Esophagus squamous epithelium (tissue), 5 donors: ENCODE measurements at places on chromosomes 1 and 21.

DNA sequence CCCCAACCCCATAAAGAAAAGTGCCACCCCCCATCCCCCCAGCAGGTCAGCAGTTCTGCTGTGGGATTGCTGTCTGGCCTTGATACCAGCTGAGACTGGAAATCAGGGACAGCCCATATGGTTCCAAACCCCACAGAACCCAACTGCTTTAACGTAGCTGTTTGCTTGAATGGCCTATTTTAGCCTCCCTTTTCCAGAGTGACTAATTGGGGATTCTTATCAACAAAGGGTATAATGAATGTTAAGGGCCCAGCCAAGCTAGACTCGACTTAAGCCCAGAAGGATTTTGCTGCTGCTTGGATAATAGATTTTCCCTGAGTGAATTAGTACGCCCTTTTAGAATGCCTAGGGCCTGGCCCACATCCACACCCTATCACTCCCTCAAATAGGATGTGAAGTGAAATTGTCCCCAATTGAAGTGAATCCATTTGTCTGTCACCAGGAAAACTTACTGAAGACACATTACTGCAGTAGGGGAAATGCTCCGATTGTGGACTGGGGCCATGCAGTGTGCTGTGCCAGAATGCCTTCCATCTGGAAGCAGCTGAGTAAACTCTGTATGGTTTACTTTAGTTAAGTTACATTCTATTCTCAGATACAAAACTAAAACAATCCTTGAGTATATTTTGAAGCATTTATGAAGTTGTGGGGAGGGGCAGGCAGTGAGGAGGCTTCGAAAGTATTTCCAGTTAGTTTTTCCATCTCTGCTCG is 156.9 kb downstream of the DHRS3 start:
- DNase-seq: no peak

DNA sequence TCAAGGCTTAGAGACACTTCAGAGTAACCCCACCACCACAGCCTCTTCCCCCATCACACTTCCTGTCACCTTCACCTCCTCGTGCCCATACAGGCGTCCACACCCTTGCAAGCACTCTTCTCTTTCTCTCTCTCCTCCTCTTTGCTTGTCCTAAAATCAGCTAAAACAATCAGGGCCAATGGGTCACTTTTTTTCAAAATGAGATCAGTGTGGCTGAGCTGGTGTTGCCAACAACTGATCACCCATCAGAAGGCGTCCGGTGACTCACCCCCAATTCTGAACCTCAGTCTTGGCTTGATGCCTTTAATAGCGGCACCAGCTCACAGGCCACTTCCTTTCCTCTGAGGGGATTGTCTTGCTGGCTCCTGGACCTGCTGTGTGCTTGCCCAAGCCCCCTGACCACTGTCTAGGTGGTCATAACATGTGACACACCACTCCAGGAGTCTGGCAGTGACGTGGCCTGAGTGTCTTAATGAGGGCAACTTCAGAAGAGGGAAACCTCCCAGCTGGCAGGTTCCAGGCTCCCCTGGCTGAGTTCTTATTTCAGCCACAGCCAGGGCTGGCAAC is 1.6 kb downstream of the DRAXIN start:
- DNase-seq: no peak

- no peak for DNase-seq
Measured at GRCh38 chr1:70990469-70991253, 57.0 kb downstream of the PTGER3 start.

GRCh38 chr1:21869620-21870121 is 57.6 kb downstream of the LDLRAD2 start:
- DNase-seq: no peak

DNA sequence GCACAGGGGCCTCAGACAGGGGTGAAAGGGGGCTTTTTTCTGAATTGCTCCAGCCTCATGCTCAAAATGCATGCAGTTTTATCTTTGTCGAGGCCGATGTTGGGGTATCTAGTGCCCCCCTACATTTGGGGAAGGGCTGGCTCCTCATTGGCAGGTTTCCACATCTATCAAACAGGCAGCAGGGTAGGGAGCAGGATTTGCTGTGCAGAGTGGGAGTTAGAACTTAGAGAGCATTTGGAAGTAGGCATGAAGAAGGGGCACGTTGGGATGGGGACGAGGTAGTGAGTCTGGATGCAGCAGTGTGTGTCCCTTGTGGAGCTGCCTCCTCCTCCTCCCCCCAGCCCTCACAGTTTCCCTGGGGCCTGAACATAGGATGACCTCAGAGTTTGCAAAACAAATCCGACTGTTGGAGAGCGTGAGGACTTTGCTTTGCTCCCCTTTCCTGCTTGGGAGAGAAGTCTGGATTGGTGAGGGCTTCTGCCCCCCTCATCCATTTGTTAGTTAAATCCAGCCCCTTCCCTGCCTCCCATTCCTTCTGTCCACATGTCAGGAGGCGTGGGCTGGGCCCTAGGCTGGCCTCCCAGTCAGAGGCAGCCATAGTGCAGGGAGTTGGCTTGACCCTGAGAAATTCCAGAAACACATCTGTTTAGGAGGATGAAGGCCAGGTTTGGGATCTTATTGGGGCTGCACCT is 36.9 kb upstream of the GPR37L1 start:
- DNase-seq: no peak

GRCh38 chr21:19326531-19327319 is 923.1 kb upstream of the TMPRSS15 start:
- DNase-seq: no peak

- DNase-seq: no peak
Measured at GRCh38 chr1:1021920-1022259, 2.0 kb downstream of the AGRN start.

- no peak for DNase-seq
Measured at GRCh38 chr1:79110749-79111148, 104.2 kb upstream of the ADGRL4 start.

DNA sequence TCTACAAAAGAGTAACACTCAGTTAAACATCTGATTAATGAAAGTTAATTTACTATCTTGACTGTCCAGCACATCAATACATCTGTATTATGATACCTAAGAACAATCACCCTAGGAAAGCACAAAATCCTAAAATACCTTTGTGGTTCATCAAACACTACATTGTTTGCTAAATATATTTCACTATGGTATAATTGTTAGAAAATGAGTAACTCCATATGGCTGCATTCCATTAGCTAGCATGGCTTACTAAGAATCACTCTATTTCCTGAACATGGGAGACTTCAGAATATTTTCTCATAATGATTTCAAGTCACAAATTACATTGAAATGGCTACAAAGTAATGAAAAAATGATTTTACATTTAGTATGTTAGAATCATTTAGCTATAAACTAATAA is 12.5 kb downstream of the TRMT1L start:
- no peak for DNase-seq

DNA sequence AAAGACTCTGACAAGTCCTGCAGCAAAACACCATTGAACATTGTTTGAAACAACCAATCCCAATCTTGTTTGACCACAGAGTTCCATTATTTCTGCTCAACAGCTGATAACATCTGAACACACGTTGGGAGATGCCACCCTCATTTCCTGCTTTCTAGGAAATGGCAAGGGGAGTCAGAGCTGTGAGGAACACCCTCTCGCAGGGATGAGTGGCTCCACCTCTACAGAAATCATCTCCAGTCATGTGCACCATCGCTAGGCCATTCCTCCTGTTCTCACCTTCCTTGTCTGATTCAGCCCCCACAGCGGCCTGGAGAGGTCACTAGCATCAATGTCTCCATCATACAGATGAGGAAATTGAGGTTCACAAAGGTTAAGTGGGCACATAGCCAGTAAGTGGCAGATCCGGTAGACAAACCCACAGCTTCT is 22.4 kb upstream of the RUNX3 start:
- no peak for DNase-seq

GRCh38 chr1:231274119-231274825 is 33.3 kb downstream of the GNPAT start:
- DNase-seq: no peak

DNA sequence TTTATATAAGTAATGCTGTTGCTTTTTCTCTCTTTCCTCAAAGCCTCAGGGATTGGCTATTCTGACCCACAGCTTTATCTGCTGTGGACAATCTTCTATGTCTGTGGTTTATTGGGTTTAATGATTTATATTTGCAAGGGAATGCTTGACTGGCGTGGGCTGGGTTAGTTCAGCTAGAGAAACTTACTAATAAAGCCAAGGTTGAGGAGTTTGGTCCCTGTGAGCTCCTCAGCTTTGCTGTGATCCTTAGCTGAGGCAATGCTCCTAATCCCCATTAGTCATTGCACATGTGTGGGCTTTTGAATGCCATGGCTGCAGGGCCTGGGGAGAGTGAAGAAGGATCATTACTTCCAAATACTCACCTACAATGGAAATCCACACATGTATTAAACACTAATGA is 179.3 kb downstream of the ZNF326 start:
- no peak for DNase-seq

DNA sequence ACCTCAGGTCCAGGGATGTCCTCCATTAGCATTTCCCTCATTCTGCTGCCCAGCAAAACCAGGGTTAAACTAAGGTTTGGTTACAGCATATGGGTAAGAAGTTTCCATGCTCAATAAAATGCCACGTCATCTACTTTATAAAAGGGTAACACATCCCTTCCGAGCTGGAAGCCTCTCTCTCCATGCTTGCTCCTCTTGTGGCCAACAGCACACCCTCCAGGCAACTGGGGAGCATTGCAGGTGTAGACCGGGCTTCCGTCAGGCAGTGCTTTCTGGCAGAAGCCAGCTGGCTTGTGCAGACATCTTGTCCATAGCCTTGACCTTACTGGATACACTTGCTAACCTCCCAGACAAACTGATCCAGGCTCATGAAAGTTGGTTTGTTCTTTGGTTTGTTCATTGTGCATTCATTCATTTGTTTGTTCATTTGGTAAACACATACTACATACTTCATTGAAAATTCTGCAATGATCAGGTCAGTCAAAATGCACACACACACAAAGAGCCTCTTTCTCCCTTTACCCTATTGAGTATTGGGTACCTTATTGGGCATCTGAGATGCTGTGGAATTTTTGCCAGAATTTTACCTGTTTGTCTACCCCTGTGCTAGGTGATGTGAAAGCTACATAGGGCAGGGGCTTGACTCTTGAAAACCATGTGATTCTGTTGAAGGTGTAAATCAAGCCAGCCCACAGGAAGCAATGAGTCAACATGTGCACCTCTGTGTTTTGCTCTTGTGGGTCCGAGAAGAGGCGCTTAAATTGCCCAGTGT is 422.8 kb downstream of the CAMTA1 start:
- no peak for DNase-seq

GRCh38 chr1:239228451-239228850 is 157.9 kb upstream of the CHRM3 start:
- DNase-seq: no peak

- DNase-seq: no peak
Measured at GRCh38 chr1:27967884-27968466, 8.2 kb downstream of the XKR8 start.

DNA sequence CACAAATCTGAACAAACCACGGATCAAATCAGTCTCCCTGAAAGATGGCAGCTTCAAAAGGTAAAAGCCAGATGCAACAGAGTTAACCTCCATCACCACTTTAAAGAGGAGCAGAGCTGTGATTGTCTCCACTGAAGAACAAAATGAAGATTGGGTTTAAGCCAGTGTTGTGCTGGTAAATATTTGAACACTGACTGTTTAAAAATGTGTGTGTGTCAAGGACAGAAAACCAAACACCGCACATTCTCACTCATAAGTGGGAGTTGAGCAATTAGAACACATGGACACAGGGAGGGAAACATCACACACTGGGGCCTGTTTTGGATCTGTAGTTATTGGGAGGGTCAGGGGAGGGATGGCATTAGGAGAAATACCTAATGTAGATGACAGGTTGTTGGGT is 83.9 kb downstream of the ST6GALNAC5 start:
- no peak for DNase-seq

DNA sequence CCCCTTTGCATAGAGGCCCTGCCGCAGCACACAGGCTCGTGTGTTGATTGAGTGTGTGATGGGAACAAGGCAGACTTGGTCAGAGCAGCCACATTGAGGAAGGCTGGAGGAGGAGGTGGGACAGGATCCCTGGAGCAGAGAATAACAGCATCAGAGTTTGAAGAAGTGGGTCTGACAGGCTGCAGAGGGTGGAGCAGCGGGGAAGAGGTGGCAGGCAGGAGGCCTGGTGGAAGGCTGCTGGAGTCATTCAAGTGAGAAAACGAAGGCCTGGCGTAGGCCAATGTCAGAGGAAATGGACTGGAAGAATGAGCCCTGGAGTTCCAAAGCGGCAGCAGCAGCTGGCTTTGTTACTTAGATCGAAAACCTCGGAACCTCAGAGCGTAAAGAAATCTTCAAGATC is 115.0 kb upstream of the GRIK3 start:
- DNase-seq: no peak

DNA sequence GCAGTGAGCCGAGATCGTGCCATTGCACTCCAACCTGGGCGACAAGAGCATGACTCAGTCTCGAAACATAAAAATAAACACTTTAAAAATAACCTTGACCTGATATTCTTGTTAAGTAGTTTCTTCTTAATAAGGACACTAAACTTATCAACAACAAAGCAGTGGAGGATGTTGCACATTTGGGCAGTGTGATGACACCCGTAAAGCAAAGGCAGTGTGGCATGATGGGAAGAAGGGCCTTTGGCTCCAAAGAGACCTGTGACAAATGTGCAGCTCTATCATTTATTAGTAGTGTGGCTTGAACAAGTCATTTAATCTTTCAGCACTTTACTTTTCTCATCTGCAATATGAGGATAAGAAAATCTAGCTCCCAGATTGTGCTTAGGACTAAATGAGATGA is 348.0 kb upstream of the PLD5 start:
- DNase-seq: no peak

DNA sequence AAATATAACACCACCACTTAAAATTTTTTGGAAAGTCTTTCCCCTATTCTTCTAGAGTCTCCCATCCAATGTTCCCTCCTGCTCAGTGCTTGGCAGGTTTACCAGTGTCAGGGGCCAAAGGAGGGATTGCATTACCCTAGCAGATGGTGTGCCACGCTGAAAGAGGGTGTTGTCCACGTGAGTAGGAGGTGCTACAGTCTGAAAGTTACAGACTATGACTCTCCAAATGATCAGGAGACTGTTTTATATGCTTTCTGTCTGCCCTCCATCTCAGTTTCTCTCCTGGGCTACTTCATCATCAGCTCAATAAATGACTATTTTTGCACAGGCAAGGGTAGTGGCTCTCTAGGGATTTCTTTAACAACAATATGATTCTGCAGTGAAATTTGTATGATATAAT is 31.3 kb upstream of the ANGPTL7 start:
- no peak for DNase-seq

- no peak for DNase-seq
Measured at GRCh38 chr1:90200646-90201205, 205.8 kb downstream of the ZNF326 start.

DNA sequence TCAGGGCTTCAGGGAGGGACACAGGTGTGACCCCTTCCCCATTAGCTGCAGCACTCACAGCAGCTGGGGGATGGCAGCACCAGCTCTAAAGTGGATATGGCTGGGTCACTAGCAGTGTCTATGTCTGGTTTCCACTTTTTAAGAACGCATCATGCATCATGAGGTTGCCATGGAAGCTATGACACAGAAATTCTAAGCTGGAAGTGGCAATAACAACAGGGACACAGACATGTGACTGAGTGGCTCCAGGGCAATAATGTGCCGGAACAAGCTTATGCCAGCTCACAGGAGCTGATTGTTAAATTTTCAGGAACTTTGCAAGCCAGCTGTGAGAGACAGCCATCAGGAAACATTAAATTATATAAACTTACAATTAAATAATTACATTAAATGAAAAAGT is 51.2 kb upstream of the NFASC start:
- no peak for DNase-seq

- no peak for DNase-seq
Measured at GRCh38 chr1:28199328-28200233, 23.1 kb upstream of the PTAFR start.

- no peak for DNase-seq
Measured at GRCh38 chr1:221712776-221713431, 29.0 kb downstream of the DUSP10 start.
